ENCODE measurements at places on chromosomes 4 and X.

GRCh38 chrX:2224597-2225235, 276.1 kb downstream of the DHRSX start:
- no peak for DNase-seq

GRCh38 chrX:128106630-128107029, 54.4 kb upstream of the ACTRT1 start:
- DNase-seq: no peak

DNA sequence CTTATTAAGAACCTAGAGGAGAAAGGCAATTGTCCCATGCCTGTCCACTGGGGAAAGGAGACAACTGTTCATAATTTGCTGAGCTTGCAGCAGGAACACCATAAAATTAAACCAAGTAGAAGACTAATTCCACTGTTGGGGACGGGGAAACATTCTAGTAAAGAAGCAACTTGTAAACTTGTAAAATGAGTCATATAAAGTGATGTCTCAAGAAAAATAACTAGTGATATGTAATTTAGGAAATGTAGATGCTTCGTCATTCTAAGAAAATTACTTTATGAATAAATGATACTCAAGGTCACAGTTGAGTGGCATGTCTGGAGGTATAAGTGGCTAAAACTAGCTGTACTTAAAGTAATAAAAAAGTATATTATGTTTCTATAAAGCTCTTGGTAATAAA, 121.2 kb upstream of the MID1 start:
- DNase-seq: no peak

DNA sequence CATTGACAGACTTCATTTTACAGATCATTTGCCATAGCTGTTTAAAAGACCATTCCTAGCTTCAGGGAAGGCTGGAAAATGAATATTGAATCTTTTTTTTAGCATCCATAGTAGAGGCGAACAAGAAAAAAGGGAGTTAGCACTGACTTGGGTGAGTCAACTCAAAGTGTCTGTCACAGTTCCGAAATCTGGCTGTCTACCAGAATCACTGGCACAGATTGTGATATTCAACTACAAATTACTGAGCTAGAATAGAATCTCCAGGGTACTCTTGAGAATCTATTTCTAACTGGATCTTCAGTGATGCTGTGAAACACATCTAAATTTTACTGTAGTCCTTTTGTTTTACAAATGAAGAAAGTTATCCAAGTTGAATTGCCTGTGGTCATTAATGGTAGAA, 31.5 kb downstream of the SEC24B start:
- no peak for DNase-seq

Data from stimulated activated CD4-positive, alpha-beta T cell treated with anti-CD3 and anti-CD28 coated beads, Interleukin-1b, Interleukin-23, amount 100 ng/mL, for 48 hours (primary cell).